NCI-H1436 (cell line): ENCODE measurements at places on chromosomes 6 and 20.

- DNase-seq = no peak
These were observed 224.3 kb upstream of the SYNDIG1 start for GRCh38 chr20:24245094-24245493.

DNA sequence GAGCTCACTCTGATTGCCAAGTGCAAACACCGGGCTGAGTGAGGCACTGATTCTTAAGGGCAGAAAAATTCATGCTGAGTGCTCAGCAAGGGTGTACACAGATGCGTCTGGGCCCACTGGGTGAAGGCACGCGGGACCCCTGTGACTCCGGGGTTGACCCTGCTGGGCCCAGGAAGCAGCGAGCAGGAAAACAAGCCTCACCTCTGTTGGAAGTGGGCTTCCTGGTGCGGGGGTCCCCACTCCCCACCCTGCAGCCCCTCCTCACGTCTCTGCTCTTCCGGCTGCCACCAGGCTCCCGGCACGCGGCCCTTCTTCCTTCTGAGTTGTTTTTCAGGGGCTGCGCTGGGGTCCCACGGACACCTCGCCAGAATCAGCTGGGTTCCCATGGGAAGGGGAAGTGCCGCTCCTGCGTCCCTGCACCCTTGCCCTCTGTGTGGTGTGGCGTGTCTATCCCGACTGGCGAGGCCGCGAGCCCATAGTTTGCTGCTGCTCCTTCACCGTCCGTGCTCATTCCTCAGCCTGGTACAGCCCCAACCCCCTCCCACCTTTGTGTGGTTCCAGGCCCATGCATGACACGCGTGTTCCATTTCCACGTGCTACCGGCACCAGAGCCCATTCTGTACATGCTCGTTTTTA, 80.6 kb upstream of the BHLHE23 start:
- DNase-seq = no peak

DNA sequence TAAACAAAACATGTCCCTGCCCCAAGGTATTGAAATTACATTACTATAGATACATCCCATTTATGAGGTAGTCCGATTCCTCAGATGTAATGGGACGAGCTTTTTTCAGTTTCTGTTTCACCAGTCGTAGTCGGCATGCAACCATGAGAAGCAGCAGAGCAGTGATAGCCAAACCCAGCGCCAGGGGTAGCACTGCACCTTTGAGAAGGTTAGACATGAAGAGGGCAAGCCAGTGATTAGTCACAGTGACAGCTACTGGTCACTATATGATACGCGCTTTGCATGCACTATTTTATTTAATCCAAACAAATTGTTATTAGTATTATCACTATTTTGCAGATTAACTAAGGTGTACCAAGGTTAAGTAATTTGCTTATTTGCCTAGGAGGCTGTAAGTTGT, 43.7 kb downstream of the LRP11 start:
- no peak for DNase-seq

DNA sequence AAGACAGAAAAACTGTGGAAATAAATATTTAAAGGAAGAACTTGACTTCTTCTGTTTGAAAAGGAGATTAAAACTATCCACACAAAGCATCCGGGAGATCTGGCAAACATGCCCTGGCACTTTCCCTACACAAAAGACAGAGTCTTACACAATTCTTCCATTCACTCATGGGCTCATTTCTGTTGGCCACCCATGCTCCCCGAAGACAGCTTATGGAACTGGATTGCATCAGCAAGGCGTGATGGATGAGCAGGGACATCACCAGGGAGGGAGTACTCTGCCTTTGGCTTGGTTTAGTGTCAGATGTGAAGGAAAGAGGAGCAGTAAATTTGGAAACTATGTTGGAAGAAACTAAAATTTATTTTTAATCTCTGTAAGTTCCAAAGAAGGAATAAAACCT, 379.3 kb downstream of the CD109 start:
- DNase-seq = no peak

- DNase-seq = no peak
These were observed 481.3 kb upstream of the CITED2 start for GRCh38 chr6:139855671-139856311.

DNA sequence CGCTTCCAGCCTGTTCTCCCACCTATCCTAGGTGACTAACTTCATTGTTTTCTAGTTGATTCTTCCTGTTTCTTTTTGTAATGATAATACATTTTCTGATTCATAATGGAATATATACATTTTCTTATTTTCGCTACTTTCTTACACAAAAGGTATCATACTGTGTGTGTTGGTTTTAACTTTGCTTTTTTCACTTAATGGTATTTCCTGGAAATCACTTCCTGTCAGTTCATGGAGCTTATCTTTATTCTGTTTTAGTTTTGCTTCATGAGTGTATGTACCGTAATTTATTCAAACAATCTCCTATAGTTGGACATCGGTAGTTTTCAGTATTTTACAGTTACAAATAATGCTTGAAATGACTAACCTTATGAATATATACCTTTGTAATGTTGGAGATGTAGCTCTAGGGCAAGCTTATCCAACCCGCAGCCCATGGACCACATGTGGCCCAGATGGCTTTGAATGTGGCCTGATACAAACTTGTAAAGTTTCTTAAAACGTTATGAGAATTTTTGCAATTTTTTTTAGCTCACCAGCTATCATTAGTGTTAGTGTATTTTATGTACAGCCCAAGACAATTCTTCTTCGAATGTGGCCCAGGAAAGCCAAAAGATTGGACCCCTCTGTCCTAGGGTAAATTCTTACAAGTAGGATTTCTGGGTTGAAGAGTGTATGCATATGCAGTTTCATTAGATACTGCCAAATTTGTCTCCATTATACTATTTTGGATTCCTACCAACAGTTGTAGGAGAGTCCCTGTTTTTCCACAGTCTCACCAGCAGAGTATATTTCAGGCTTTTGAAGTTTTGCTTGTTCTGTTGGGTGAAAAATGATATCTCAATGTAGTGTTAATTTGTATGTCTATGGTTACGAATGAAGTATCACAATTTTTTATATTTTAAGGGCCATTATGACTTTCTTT, 16.7 kb downstream of the TRMT11 start:
- DNase-seq = no peak

GRCh38 chr6:128389820-128390534, 130.4 kb downstream of the PTPRK start:
- no peak for DNase-seq

DNA sequence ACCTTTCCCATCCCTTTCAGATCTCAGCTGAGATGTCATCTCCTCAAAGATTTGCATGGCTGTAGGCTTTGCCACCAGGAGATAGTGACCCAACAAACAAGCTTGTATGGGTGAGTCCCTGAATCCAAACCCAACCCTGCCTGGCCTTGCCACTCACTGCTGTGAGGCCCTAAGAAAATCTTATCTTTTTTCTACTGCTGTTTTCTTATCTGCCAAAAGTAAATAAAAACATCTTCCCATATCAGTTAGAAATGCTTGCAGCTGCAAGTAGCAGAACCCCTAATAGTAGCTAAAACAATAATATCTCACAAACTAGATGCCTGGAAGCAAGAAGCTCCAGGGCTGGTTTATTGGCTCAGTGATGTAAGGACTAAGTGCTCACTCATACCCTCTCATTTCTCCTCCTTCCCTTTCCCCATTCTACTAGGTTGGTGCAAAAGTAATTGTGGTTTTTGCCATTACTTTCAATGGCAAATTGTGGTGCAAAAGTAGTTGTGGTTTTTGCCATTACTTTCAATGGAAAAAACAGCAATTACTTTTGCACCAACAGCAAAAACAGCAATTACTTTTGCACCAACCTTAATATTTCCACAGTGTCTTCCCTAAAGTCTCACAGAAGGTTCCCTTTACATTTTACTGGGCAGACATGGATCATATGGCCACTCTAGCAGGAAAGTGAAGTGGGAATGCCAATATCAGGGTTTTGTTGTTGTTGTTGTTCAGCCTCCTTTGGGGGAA, 56.7 kb upstream of the PSMF1 start:
- no peak for DNase-seq

- no peak for DNase-seq
These were observed 259.0 kb downstream of the FOXC1 start for GRCh38 chr6:1868561-1869261.

GRCh38 chr6:36683656-36684446, 5.3 kb downstream of the CDKN1A start:
- no peak for DNase-seq

- DNase-seq = peak; percentile 8
These were observed 78.2 kb upstream of the EEF1E1 start for GRCh38 chr6:8180327-8181159.

- no peak for DNase-seq
These were observed 1.6 kb downstream of the PPARD start for GRCh38 chr6:35343835-35344550.

GRCh38 chr6:63943826-63944225, 308.2 kb downstream of the PHF3 start:
- no peak for DNase-seq

DNA sequence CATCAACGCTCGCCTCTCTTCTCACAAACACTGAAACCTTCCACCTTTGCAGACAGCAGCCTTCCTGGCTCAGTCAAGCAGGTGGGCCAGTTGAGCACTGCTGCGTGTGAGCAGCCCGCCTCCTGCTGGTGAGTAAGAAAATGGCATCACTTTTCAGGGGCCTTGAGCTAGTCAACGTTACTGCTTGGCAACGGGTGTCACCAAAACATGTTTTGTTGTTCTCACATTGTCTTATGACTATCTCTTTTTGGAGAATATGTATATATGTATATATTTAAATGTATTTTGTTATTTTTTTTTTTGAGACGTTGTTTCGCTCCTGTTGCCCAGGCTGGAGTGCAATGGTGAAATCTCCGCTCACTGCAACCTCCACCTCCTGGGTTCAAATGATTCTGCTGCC, 97.0 kb upstream of the AGPAT4 start:
- DNase-seq = peak; percentile 69

GRCh38 chr6:158627168-158627939, 17.2 kb downstream of the DYNLT1 start:
- DNase-seq = no peak

DNA sequence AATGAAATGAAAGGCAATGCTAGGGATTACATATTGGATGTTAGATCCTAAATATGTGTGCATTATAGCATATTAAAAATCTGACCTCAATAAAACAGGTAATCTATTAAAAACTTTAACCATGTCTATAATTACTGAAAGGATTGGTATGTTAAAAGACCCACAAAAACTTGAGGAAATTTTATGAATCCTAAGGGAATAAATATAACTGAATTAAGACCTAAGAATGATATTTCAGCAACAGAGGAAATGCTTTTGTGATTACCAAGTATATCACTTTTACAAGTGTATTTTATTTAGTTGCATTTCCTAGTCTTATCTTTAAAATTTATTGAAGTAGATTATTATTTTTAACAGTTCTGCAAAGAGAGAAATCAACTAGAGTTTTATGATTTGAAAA, 571.5 kb downstream of the HDGFL1 start:
- no peak for DNase-seq

DNA sequence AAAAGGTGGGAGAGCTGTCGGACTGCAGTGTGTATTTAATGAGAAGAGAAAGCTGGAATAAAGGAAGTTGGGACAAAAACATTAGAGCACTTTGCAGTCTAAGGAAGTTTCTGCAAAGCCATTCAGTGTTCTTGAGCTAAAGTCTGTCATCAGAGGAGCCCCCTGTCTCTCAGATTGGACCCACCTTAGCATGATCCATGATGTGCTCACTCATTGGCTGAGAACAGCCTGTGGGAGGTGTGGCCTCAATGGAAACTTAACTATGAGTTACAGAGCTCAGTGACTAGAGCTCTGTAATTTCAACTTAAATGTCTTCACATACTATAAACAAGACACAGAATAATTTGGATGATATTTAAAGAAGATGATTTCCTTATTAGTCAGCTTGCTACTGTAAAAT, 437.0 kb downstream of the BTBD3 start:
- no peak for DNase-seq

DNA sequence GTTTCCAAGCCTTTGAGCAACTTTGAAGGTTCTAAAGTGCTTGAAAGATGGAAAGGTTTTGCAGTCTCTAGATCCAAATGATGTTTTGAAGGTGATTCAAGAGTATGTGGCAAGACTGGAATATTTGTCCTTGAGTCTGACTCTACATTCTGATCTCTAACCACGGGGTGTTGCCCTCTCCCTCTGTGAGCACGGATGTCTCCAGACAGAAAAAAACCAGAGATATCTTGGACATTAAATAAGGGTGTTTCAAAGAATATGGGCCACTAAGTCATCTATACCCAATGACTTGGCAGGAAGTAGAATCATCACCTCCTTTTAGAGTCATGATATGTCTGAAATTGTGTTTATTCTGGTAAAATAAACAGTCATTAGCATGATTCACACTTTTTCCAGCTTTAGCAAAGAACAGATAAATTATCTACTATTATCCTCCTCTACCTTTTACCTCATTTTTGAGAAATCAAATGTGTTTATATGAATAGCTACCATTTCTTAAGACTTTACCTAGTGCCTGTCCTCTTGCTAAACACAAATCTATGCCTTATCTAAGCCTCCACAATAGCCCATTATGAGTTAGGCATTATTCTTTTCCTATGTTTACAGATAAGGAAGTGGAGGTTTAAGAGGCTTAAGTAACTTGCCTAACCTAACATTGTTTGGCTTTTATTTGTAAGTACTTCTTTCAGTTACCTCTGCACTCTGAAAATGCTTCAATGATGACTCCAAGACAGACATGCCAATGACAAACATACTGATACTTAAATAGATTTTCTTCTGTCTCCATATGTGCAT, 384.4 kb downstream of the BMP2 start:
- DNase-seq = no peak

DNA sequence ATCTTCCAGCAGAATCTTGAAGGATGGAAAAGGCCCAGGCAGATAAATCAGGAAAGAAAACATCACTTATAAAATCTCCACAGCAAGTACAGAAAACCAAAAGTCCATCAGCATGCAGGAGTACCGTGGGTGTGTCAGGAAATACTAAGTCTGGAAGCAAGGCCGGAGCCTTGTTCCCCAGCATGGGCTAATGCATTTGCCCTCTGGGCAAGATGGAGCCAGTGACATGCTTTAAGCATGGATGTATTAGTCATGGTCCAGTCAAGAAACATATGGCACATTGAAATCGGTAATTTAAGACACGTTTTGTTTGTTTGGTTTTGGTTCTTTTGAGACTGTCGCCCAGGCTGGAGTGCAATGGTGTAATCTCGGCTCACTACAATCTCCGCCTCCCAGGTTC, 506.0 kb upstream of the JARID2 start:
- no peak for DNase-seq

- DNase-seq = no peak
These were observed 428.8 kb upstream of the JARID2 start for GRCh38 chr6:14817074-14817473.

GRCh38 chr6:169518451-169518850, 183.4 kb downstream of the WDR27 start:
- DNase-seq = no peak

- no peak for DNase-seq
These were observed 59.8 kb upstream of the CARMIL1 start for GRCh38 chr6:25219216-25219916.

DNA sequence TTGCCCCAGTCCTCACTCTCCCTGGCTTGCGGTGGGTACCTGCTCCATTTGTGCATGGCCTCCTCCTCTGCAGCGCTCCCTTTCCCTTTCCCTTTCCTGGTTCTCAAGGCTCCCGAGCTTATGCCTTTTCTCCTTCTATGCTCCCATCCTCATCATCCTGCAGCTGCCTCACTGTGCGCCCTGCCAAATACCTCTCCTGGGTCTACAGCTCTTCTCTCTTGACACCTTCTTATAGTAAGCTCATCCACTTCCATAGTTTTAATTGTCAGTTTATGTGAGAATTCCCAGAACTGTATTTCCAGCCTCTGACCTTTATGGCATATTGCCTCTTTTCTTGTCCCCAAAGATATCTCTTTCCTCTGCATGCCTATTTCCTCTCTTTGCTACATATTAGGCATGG, 5.9 kb downstream of the ADGRF5 start:
- no peak for DNase-seq
